ENCODE measurements at places on chromosomes 6 and 20.

DNA sequence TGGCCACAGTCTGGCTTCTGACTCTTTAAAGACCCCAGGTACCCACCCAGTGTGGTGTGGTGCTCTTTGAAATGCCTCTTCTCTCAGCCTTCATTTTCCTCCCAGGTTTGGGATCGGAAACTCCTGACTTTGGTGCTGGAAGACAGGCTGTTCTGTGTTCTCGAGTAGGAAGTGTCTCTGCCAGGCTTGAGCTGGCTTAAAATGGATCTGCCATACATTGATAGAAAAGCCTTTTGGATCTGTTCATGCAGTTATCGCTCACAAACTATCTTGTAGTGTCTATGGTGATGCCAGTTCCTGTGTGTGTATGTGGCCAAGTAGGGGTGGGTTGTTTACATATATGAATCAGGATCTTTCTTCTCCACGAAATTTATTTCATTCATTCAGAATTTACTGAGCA, 307.3 kb upstream of the CHD6 start:
- DNase-seq: no peak

GRCh38 chr6:90989763-90990162, 402.9 kb upstream of the MAP3K7 start:
- DNase-seq: no peak

DNA sequence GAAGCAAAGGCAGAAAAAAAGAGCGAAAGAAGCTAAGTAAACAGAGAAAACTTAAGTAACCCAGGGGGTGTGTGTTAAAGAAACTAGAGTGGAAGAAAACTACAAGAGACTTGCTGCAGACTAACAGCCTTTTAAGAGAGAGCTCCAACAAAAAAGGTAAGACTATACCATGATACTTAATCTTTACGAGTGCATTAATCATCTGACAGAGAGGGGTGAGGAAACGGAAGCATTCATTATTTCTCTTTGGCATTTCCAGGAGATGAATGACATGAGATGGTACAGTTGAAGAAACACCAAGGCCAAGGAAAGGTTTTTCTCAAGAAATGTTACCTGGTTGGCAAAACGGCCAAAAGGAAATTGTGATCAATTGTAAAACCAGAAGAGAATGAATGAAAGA, 906.8 kb downstream of the QKI start:
- DNase-seq: no peak

DNA sequence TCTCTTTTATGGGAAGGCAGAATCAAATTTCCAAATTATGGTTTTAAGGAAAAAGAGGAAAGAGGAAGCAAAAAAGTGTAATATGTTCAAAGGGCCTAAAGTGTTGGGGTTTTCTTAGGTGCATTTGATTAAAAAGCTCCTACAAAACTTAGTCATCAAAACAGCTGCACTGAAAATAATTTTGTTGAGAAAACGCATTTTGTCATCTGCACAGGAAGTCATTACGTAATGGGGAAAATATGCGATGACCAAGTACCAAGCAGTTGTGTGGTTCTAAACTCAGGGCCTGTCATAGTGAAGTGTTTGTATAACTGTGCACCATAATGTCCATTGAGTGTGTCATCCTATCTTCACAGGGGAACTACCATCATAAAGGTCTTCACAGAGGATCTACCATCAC, 15.6 kb downstream of the HAO1 start:
- DNase-seq: no peak
